ENCODE measurements at places on chromosomes 4 and X.

DNA sequence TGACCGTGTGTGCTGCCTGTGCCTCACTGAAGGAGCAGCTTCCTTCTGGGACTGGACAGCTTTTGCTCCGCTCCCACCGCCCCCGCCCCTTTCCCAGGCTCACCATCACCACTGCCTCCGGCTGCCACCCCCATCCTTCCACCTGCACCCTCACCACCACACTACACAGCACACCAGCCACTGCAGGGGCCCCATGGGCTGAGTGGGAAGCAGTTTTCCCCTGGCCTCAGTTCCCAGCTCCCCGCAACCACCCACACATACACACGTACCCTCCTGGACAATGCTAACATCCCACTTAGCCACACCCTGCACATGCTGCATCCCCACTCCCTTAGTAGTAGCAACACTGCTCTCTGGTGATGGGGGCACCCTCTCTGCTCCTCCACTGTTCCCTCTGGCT lies 29.6 kb upstream of the COX18 start:
- no peak for DNase-seq

DNA sequence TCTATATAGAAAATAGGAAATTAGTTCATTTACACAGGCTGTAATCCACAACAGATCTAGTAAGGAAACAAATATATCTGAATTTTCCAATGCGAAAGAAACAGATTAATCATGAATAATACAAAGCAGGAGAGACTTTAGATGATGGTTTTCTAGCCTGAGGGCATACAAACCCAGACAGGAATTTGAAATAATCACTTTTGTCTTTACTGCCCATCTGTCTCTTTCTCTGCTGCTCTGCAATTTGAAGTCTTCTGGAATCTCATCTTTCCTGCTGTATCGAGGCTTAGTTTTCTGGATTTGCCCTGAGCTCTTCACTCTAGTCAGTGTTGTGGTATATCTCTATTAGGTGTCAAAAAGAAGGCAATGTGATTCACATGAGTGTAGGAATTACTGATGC lies 711.8 kb upstream of the FAM241A start:
- DNase-seq: no peak

DNA sequence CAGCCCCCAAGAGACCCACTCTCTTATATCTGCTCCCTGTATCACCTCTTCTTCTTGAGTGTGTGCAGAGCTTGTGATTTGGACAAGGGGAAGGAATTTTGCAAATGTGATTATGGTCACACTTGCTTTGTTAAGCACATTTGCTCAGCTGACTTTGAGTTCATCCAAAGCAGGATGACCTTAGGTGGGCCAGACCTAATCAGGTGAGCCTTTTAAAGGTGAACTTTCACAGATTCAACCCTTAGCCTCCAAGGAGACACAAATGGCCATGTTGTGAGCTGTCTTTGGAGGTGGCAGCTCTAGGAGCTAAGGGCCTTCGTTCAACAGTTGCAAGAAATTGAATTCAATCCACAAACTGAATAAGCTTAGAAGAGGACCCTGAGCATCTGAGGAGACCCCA lies 147.8 kb downstream of the DEFB131A start:
- DNase-seq: no peak

DNA sequence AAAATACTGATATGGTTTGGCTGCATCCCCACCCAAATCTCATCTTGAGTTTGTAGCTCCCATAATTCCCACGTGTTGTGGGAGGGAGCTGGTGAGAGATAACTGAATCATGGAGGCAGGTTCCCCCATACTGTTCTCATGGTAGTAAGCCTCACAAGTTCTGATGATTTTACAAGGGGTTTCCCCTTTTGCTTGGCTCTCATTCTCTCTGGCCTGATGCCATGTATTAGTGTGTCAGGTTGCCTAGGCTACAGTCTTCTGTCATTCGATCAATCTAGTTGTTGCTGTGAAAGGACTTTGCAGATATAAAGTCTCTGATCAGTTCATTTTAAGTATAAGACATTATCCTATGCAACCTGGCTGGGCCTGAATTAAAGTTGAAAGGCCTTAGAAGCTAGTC lies 209.3 kb upstream of the MAOA start:
- no peak for DNase-seq

- DNase-seq: no peak
Observed at GRCh38 chr4:43251841-43252240, 359.3 kb downstream of the GRXCR1 start.

- DNase-seq: peak; percentile 41
Observed at GRCh38 chr4:38674258-38675144, 10.5 kb downstream of the KLF3 start.

- DNase-seq: no peak
Observed at GRCh38 chrX:67545893-67546495, 2.2 kb downstream of the AR start.

GRCh38 chrX:50747471-50747900 lies 66.5 kb downstream of the SHROOM4 start:
- DNase-seq: peak; percentile 25

GRCh38 chr4:19776929-19777328 lies 474.8 kb upstream of the SLIT2 start:
- no peak for DNase-seq

- DNase-seq: peak; percentile 33
Observed at GRCh38 chr4:39528061-39528465, 824 bp upstream of the UGDH start.

- peak; percentile 26 for DNase-seq
Observed at GRCh38 chr4:123545667-123546572, 149.3 kb downstream of the SPRY1 start.

GRCh38 chrX:96449191-96449590 lies 235.5 kb upstream of the DIAPH2 start:
- DNase-seq: no peak

GRCh38 chr4:90165883-90166282 lies 38.7 kb downstream of the CCSER1 start:
- DNase-seq: no peak

- DNase-seq: peak; percentile 39
Observed at GRCh38 chr4:183986971-183987946, 82.2 kb downstream of the STOX2 start.

DNA sequence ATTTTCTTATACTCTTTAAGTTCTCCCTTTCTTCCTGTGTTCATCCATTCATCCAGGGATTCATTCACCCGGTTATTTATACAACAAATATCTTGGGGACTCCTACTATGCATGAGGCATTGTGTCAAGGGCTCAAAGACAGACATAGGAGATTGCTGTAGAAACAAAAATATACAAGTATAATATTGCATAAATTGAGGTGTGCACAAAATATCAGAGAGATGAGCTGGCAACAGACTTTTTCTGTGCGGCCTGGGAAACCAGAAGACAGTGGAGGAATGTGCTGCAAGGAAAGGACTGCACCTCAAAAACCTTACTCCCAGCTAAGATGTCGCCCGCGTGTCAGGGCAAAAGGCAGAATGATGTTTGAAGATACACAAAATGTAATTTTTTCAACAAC lies 9.6 kb downstream of the OTOP1 start:
- no peak for DNase-seq

DNA sequence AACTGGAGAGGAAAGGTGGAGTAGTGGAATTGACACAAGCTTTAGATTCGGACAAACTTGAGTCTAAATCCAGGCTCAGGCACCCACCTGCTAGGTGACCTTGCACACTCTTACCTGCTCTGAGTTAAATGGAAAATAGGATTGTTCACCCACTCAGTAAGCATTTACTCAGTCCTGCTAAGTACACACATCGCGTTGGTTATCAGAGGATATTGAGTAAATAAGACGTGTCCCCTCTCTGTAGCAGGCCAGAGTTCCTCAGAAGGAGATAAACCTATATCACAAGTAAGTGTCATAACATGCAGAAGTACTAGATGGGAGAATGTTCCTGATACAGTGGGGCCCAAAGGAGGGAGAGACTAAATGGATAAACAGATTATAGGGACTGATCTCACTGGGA lies 117.7 kb downstream of the SMIM20 start:
- DNase-seq: no peak

DNA sequence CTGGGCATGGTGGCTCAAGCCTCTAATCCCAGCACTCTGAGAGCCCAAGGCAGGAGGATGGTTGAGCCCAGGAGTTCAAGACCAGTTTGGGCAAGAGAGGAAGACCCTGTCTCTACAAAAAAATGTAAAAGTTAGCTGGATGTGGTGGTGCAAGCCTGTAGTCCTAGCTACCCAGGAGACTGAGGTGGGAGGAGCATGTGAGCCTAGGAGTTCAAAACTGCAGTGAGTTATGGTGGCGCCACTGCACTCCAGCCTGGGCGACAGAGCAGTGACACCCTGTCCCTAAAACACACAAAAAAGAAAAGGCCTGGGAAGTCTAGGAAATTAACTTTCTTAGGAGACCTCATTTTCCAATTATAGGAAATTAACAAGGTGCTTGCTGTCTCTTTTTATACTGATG lies 76.8 kb downstream of the JAKMIP1 start:
- no peak for DNase-seq

- DNase-seq: no peak
Observed at GRCh38 chr4:100177855-100178254, 12.4 kb downstream of the DDIT4L start.

DNA sequence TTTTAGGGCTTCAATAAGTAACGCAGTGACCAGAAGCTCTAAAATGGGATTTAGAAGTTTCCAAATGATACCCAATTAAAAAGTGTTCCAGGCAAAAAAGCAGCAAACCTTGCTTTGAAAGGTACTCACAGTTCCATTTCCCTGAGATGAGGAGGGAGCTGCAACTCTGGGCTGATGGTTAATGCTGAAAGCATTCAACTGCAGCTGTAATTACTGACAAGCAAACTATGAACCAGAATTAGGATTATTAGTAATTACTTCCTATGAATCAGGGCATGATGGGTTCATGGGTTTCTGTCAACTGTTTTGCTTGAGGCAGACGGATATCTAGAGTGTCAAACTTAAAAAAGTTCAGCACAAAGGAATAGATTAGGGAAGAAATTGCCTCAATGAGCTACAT lies 357.4 kb downstream of the STIM2 start:
- DNase-seq: no peak

GRCh38 chr4:108902769-108903168 lies 139.9 kb upstream of the ETNPPL start:
- peak; percentile 87 for DNase-seq

DNA sequence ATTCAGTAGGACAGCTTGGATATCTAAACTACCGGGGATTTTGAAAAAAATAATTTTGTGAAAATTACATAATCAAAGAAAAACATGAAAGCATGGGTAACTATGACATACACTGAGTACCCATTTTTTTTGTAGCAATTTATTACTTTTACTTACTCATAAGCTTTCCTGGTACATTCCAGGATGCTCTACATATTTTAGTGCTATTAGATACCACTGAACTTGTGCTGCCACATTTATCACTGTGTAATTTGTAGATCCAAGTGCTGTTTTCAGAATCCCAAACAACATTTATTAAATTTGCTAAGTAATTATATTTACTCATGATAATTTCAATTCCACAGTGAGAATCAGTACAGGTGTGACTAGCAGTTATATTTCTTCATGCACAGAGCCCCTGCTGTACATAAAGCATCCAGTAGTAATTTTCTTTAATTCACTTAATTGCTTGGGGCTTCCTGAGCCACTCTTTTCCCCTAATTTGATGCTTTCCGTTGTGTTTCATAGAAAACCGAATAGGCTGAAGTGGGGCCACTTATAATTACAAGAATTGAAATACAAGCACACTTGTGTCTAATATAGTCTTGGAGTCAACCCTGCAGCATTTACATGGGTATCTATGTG lies 2254.4 kb downstream of the ARAP2 start:
- DNase-seq: no peak

DNA sequence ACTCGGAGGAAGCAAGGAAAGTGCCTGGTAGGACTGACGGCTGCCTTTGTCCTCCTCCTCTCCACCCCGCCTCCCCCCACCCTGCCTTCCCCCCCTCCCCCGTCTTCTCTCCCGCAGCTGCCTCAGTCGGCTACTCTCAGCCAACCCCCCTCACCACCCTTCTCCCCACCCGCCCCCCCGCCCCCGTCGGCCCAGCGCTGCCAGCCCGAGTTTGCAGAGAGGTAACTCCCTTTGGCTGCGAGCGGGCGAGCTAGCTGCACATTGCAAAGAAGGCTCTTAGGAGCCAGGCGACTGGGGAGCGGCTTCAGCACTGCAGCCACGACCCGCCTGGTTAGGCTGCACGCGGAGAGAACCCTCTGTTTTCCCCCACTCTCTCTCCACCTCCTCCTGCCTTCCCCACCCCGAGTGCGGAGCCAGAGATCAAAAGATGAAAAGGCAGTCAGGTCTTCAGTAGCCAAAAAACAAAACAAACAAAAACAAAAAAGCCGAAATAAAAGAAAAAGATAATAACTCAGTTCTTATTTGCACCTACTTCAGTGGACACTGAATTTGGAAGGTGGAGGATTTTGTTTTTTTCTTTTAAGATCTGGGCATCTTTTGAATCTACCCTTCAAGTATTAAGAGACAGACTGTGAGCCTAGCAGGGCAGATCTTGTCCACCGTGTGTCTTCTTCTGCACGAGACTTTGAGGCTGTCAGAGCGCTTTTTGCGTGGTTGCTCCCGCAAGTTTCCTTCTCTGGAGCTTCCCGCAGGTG lies 637 bp downstream of the AR start:
- no peak for DNase-seq

GRCh38 chrX:19343085-19343534 lies 617 bp upstream of the PDHA1 start:
- DNase-seq: no peak

GRCh38 chr4:113016377-113016776 lies 33.1 kb upstream of the ANK2 start:
- DNase-seq: no peak

GRCh38 chrX:136747003-136747986 lies 33.4 kb downstream of the ARHGEF6 start:
- no peak for DNase-seq

GRCh38 chrX:48936429-48937053 lies 17.7 kb upstream of the PIM2 start:
- no peak for DNase-seq

- DNase-seq: no peak
Observed at GRCh38 chr4:77153006-77153405, 4.0 kb upstream of the CCNG2 start.

DNA sequence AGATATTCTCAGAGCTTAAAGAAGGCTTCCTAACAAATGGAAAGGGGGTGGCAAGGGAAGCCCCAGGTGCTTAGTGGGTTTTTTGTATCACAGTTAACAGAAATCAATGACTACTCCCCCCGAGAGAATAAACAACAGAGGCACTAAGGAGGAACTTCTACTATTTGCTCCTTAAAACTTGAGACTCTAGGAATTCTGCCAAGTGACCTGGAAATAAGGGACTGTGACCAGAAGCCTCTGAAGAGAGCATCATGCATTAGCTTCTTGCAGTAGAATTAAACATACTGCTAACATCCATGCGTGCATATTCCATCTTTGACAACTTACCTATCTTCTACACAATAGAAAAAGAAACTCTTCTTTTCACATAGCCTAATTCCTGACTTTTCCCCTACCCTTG lies 86.8 kb downstream of the CAMK2D start:
- DNase-seq: no peak

- DNase-seq: peak; percentile 96
Observed at GRCh38 chr4:159102622-159103383, at the start of gene RAPGEF2. RAPGEF2 (plus strand) TSS chr4:159103079; CDS start chr4:159104163, 1,084 bp downstream.

- no peak for DNase-seq
Observed at GRCh38 chrX:121581885-121582284, 534.5 kb downstream of the GLUD2 start.

DNA sequence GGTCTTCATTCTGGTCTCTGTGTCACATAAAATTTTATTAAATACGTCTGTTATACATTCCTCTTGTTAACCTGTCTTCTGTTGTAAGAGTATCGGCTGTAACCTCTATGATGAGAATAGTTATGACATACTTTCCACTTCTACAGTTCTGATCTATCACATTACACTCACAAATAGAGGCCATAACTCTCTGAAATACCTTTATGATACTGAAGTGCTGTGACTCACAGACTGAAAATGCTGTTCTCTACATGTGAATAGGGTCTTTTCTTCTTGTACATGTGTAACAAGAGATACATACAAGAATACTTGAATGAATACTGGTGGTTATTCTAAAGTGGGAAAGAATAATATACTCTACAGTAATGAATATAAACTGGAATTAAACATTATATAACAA lies 1047.6 kb downstream of the TECRL start:
- no peak for DNase-seq
